ENCODE measurements at places on chromosomes 16 and 17.

DNA sequence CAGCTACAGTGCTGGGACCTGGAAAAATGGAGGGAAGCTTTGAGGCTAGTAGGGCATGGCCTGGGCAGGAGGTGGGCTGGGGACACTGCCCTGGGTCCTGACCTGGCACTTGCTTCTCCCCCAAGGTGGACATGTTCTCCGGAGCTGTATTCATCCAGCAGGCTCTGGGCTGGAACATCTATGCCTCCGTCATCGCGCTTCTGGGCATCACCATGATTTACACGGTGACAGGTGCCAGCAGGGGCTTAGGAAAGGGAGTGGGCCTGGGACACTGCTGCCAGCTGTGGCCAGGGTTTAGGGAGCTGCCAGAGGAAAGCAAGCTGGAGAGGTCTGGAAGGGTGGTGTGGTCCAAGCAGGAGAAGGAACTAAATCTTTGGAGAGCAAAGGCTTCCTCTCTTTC, 3.1 kb downstream of the SLC5A2 start:
- DNase-seq = no peak

GRCh38 chr17:34725725-34726124, 146.3 kb downstream of the TMEM132E start:
- no peak for DNase-seq

GRCh38 chr17:31427684-31428083, 36.2 kb downstream of the RAB11FIP4 start:
- DNase-seq = no peak

- no peak for DNase-seq
Measured at GRCh38 chr17:68349157-68349556, 57.9 kb downstream of the ARSG start.

GRCh38 chr16:50620646-50621451, 60.3 kb downstream of the SNX20 start:
- DNase-seq = no peak

DNA sequence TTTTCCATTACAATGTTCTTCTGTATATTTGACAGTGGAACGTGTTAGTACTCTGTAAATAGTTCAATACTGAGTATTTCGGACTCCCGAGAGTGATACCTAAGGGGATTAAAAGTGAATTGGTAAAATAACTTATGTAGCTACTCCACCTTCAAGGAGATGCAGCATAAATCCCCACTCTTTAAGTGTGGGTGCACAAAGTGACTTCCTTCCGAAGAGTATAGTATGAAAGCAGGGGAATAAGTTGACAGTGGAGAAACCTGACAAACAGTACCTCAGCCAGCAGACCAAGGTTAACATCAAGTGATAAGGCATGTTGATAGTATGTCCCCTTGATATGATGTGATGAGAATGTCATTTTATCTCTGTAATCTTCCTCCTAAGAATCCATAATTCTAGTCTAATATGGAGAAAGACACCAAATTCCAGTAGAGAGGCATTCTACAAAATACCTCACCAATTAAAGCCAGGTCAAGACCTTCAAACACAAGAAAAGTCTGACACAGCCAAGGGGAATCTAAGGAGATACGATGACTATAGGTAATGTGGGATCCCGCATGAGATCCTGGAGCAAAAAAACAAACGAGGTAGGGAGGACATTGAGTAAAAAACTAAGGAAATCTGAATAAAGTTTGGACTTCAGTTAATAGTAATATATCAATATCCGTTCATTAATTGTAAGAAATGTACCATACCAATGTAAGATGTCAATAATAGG, 1.8 kb upstream of the ZPBP2 start:
- DNase-seq = no peak

GRCh38 chr16:720990-721764, at the start of gene ANTKMT:
Gene ANTKMT, plus strand, starts transcription at chr16:721146. Its CDS starts 129 bp downstream, at chr16:721275.
- no peak for DNase-seq

DNA sequence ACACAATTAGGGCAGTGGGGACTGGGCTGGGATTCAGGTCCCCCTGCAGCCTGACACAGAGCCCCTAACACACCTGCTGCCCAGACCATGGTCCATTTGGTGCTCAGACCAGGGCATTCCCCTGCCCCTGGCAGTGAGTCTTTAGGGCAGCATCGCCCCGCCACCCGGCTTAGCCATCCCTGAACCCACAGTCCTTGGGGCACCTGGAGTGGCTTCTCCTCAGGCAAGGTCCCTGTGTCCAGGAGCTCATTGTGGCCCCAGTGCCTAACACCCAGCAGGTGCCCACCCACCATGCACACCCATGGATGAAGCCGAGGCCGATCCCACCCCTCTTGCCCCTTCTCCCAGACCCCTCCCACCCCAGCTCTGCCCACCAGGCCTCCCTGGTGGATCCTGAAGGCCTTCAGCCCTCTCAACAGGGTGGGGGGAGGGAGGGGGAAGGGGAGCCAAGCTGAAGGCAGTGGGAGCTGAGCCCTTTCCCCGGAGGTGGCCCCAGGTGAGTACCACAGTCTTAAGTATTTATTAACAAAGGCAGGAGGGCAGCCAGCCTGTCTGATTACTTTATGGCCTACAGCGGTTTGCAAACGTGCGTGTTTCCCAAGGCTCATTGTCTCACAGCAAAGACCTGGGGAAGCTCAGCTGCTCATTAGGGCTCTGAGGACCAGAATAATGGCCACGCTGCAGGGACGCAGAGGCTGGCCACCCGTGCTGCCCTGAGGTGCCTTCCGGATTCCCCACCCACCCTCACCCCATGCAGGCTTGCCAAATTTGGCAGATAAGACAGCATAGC, 38.5 kb downstream of the RBFOX3 start:
- DNase-seq = no peak

GRCh38 chr17:40588552-40588951, 23.3 kb upstream of the CCR7 start:
- no peak for DNase-seq

DNA sequence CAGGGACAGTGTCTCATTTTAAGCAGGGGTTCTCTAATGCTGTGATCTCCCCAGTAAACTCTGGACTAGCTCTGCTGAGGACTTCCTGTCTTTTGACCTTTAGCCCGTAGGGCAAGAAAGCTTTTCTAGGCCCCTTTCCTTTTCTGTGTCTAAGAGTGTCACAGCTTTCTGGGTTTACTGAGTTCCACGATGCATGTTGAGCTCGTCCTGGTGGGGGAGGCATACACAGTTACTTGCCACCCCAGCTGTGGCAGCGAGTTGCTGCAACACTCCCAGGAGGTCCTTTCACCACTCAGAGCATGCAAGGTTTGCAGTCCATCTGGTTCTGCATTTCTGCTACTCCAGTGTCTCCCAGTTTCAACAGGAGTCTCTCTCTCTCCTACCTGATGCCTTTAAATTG, 23.7 kb downstream of the NOD2 start:
- DNase-seq = no peak

GRCh38 chr17:4657678-4658077, 16.2 kb upstream of the ALOX15 start:
- no peak for DNase-seq

GRCh38 chr17:56674401-56674925, 81.0 kb downstream of the NOG start:
- no peak for DNase-seq

Data from retina (tissue), 1 donor.